Mesenteric fat pad (tissue), 1 donor: ENCODE measurements at places on chromosomes 4 and X. TPM values are rescaled to one million over a fixed set of nuclear protein-coding genes. Genes with fewer than 3 reads are reported as not detected.
A peak's percentile ranks its signal among the peaks of the same experiment; 100 is the strongest.

- DNase-seq, result no peak
Observed at GRCh38 chr4:84597450-84597849, 14.5 kb downstream of the CDS1 start.

Gene ART3
- total RNA-seq, result not detected

GRCh38 chr4:43932448-43932847 lies 516.2 kb downstream of the KCTD8 start:
- no peak for DNase-seq

Gene RBM47
- 53.3 TPM for total RNA-seq

GRCh38 chrX:30875957-30876356 lies 13.1 kb downstream of the TAB3 start:
- no peak for DNase-seq

Gene NWD2
- 29.0 TPM for total RNA-seq

- DNase-seq, result no peak
Observed at GRCh38 chrX:19642241-19643109, 127.2 kb upstream of the MAP3K15 start.

DNA sequence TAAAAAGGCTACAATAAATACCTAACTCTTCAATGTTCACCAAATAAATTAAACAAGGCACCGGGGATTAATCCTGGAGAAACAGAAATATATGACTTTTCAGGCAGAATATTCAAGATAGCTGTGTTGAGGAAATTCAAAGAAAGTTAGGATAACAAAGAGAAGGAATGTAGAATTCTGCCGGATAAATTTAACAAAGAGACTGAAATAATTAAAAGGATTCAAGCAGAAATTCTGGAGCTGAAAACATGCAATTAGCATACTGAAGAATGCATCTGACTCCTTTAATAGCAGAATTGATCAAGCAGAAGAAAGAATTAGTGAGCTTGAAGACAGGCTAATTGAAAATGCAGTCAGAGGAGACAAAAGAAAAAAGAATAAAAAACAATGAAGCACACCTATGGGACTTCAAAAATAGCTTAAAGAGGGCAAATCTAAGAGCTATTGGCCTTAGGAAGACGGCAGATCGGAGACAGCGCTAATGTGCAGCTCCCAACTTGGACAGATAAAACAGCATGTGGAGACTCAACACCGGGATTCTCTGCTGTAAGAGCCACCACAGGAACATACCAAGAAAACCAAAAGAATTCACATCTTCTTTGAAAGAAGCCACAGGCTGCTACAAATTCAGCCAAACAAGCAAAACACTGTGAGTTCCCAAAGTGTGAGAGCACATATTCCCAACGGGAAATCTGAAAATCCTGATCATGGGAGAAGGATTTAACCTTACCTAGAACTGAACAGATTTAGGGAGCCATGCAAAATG lies 1290.9 kb downstream of the PCDH18 start:
- no peak for DNase-seq

DNA sequence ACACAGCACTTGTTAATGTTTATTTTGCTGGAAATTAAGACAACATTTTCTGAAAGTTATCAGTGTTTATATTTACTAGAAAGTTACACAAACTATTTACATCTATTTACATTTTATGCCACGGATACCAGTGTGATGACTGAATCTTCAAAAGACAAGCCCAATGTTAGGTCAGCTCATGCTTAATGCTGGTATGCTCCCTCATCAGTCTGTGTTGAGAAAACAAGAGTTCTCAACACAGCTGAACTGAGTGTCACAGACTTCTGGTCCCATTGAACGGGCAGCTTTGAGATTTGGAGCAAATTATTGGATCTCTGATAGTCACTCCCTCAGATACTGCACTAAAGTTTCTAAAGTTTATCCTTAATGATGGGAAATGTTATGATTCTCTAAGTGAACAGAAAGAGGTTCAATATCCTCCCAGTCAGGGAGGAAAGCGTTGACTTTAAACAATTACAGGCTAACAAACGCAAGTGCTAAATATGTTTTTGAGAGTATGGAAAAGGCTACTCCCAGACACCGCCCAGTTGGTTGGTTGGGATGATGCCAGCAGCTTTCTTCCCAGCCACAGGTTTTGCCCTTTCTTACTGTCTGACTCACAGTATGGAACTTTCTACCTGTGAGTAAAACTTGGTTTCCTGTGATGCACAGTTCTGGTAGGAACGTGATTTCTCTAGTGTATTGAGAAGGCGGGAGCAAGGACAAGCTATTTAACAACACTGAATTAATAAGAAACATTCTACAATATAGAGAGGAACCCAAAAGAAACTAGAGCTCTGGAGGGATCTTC lies 1293.6 kb upstream of the TENM3 start:
- no peak for DNase-seq

- peak; percentile 73 for DNase-seq
Observed at GRCh38 chrX:340641-341423, 22.2 kb upstream of the GTPBP6 start.

- no peak for DNase-seq
Observed at GRCh38 chrX:80812176-80812575, 2.5 kb upstream of the BRWD3 start.

Gene MAGEA9B
- total RNA-seq, result not detected

DNA sequence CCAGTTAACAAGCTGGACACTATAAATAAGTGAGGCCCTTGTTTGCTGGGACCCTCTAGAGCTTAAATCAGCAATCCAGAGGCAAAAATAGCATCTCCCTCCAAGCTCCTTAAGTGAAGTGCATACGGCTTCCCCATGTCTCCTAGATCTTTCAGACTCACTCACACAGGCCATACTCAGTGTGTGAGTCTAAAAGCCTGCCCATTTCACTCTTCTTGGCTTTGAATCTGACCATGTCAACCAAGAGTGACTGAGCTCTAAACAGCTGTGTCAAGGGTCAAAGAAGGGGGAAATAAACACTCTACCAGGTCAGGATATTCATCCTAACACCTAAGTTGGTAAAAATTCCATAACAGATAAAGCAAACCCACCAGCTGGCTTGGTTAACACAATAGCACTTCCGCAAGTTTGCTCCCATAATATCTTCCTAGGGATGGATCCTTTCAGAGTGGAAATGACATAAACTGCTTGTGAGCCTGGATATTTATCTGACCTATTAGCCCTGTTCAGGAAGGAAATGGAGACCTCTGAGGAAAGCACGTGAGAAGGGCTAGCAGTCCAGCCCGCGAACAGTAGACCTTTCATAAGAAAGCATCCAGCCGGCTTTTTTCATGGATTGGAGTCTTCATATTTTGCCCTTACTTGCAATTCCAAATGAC lies 65.6 kb downstream of the MID1 start:
- DNase-seq, result no peak

Gene HERC3
- total RNA-seq, result 21.2 TPM

Gene HPGD
- 12.9 TPM for total RNA-seq
